ENCODE measurements at places on chromosomes 12 and 14. TPM values are rescaled to one million over a fixed set of nuclear protein-coding genes. Genes with fewer than 3 reads are reported as not detected.

Gene ITGA7
- 576 TPM for total RNA-seq

- H3K27ac ChIP-seq, result peak overlapping the region; percentile 87
- no peaks in the 10 kb centered on the region for H3K27me3 ChIP-seq
- H3K4me1 ChIP-seq, result peaks cover 78% of the 10 kb centered on the region
- peak; percentile 52 for DNase-seq
Measured at GRCh38 chr12:123094349-123095077, 56.4 kb downstream of the PITPNM2 start.

GRCh38 chr14:64971943-64972791 lies at the start of gene RAB15:
Gene RAB15 (minus strand): TSS chr14:64972336. CDS start chr14:64972076, 260 bp downstream.
- H3K27me3 ChIP-seq, result no peaks in the 10 kb centered on the region
- peaks cover 17% of the 10 kb centered on the region for H3K4me1 ChIP-seq
- peak; percentile 32 for DNase-seq
- no peaks in the 10 kb centered on the region for H3K36me3 ChIP-seq
- H3K27ac ChIP-seq, result peak within 1 kb of the TSS; percentile 53

DNA sequence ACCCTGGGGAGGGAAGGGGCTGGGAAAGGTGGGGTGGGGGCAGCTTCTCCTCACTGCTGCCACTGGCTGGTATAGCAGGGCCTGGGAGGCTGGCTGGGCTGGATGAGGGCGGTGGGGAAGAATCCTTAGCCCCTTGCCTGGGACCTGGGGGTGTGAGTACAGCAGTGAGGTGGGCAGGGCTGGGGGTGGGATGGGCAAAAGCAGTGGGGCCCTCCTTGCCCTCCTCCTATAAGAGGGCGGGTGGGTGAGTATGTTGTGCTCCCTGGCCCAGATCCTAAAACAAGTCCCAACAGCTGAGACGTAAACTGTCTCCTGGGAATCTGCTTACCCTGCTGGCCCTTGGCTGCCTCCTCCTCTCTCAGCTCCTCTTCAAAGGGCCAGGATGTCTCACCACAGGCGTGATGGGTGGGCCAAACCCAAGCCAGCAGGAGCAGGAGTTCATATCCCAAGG lies 2.2 kb downstream of the NCKAP5L start:
- peaks cover 72% of the 10 kb centered on the region for H3K4me1 ChIP-seq
- H3K27ac ChIP-seq, result peak overlapping the region; percentile 94
- H3K27me3 ChIP-seq, result no peaks in the 10 kb centered on the region
- no peak for DNase-seq
- H3K4me3 ChIP-seq, result peak overlapping the region; percentile 35

DNA sequence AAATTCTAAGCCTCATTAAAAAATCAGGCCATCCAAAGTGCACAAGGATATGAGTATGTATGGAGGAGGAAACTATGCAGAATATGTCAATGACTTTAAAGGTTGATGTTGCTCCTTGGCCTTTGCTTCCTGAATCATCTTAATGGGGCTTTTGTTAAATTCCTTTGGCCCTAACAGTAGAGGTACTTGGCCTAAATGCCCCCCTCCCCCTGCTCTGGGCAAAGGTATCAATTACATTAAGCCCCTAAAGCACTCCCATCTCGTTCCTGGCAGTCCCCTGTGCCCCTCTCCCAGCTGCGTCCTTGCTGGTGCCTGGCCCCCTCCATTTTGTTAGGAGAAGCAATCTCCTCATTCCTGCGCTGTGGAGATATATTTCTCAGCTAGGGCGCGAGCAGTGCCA lies 4.8 kb downstream of the COPZ1 start:
- peaks cover 65% of the 10 kb centered on the region for H3K4me1 ChIP-seq
- H3K27me3 ChIP-seq, result no peaks in the 10 kb centered on the region
- no peak for DNase-seq
- no peak overlapping the region for H3K27ac ChIP-seq
- H3K36me3 ChIP-seq, result no peaks in the 10 kb centered on the region
- H3K4me3 ChIP-seq, result no peak overlapping the region
